Right lung (tissue), 10 donors: ENCODE measurements at places on chromosomes 16 and 17.

GRCh38 chr16:77459534-77460254, 24.9 kb upstream of the ADAMTS18 start:
- no peak for DNase-seq

DNA sequence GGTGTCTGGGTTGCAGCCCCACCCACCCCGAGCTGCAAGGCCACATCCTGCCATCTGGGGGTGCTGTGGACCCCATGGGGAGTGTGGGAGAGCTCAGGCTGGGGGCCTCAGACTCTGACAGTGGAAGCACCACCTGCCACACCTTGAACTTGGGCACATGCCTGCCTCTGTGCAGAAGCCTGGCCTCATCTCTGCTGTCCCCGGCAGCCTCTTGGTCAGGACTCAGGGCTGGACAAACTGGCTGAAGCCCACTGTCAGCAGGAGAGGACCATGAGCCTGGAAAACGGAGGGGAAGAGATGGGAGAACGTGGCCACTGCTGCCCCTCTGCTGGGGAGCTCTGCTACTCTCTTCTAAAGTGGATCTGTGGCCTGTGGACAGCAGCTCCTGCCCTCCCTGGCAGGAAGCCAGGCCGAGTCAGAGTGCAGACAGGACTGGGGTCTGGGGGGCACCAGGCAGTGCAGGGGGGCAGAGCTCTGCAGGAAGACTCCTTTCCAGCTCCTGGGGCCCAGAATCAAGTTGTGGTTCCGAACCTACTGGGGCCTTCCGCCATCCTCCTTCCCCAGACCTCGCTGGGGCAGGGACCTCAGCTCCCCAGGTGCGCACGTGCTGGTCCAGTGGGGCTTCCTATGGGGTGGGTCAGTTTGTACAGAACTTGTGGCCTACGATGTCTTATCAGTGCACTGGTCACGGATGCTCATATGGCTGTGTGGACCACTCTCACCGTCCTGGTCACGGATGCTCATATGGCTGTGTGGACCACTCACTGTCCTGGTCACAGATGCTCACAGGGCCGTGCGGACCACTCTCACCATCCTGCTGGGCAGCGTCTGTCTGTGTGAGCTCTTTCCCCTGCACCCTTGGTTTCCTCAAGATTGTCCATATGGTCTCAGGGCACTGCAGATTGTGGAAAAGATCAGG, 207.7 kb downstream of the LAT start:
- DNase-seq = no peak

DNA sequence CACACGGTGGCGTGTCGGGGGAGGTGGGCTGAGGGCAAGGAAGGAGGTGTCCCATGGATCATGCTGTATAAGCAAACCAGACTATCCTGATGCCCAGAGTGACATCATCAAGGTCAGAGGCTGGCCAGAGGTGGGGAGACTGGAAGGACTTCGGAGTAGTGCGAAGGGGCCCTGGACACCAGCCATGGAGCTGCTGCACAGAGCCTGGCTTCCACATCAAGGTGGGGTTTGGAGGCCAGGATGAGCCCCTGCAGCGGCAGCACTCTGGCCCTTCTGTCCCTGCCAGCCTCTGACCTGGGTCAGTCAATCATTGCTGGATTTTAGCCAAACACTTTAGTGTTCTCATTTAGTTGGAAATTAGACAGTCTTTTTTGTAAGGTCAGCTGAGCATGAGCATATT, 34.8 kb downstream of the MED13 start:
- no peak for DNase-seq

- no peak for DNase-seq
These were observed 22.8 kb downstream of the CRISPLD2 start for GRCh38 chr16:84842516-84843148.

GRCh38 chr17:69593716-69594115, 179.2 kb downstream of the MAP2K6 start:
- DNase-seq = no peak

DNA sequence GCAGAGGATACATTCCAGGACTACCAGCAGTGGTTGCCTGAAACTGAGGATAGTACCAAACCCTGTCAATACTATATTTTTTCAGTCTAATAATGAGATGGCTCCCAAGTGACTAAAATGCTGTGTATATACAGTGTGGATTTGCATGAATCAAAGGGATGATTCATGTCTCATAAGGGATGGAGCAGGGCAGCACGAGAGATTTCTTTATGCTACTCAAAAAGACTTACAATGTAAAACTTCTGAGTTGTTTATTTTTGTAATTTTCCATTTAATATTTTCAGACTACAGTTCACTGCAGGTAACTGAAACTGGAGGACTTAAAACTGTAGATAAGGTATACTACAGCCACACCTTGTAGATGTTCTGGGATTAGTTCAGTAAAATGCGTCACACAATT, 674.7 kb upstream of the SALL1 start:
- DNase-seq = no peak

GRCh38 chr16:88019821-88020515, 68.7 kb downstream of the BANP start:
- no peak for DNase-seq

- DNase-seq = peak; percentile 27
These were observed 23.3 kb downstream of the SLC38A7 start for GRCh38 chr16:58661199-58661830.

DNA sequence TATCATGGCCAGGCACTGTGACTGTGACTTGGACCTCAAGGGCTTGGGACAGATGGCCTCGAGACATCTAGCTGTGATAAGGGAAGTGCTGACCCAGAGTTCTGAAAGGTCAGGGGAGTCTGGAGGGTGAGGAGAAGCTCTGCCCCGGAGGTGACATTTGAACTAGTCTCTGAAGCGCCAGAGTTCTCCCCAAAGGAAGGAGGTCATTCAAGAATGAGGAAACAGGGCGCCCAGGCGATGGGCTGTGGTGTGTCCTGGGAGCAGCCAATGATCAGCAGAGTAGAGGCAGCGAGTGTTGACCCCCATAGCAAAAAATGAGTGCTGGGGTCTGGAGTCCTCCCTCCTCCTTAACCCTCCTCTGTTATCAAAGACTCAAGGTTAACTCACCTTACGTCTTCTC, 4.9 kb downstream of the STARD3 start:
- DNase-seq = no peak

- no peak for DNase-seq
These were observed 8.4 kb downstream of the TMEM95 start for GRCh38 chr17:7363311-7363710.

- DNase-seq = no peak
These were observed 136.1 kb downstream of the SPACA3 start for GRCh38 chr17:33127706-33128105.

GRCh38 chr16:31382485-31383161, 10.5 kb upstream of the ITGAD start:
- DNase-seq = peak; percentile 23

GRCh38 chr17:13157656-13158055, 139.8 kb upstream of the ELAC2 start:
- no peak for DNase-seq

DNA sequence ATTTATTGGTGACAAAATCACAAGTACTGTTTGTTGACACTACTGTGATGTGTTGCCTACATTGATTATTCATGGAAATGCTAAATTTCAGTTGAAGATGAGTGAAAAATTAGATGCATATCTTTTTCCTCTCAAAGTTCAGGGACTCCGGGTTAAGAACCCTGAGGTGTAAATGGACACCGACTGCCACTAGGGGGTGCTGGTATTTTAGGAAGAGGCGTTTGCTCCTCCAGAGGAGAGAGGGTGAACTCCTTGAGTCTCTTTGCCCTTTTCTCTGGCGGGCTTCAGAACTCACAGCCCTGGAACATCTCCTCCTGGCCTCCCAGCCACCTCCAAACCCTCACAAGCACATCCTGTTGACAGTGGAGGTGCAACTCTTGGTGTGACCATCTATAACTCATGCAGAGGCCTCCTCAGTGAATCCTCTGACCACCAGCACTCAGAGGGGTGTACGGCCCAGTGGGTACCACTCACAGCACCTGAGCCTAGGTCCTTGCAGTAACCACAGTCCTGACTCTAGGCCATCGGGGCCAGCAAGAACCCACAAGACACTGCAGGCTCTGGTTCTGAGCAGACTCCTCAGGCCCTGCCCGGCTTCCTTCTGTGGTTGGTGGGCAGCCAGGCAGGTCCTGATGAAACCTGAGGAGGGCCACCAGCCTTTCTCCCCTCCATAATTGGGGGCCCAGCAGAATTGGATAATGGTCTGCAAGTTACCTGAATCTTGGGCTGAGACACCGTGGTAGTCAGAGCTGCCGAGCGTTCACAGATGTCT, 26.2 kb upstream of the PIK3R5 start:
- DNase-seq = peak; percentile 23

GRCh38 chr17:72915625-72916081, 176.8 kb downstream of the SLC39A11 start:
- DNase-seq = no peak

DNA sequence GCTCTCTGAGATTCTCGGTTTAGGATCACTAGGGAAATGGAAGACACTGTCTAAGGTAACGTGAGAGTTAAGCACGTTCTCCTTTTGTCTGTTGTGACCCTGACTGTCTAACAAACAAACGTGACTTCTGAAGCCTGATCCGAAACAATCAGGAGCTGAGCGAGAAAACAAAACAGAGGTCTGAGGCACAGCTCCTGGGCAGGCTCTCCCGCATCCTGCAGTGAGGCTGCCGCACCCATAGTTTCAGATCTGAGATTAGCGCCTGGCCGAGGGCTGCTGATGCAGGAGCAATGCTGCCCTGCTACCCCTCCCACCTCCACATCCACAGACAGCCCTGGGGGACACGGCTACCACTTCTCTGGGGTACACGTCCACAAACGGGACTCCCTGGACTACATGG, 46.7 kb downstream of the RNF157 start:
- no peak for DNase-seq

GRCh38 chr17:80924807-80925610, 66.6 kb upstream of the CHMP6 start:
- no peak for DNase-seq

DNA sequence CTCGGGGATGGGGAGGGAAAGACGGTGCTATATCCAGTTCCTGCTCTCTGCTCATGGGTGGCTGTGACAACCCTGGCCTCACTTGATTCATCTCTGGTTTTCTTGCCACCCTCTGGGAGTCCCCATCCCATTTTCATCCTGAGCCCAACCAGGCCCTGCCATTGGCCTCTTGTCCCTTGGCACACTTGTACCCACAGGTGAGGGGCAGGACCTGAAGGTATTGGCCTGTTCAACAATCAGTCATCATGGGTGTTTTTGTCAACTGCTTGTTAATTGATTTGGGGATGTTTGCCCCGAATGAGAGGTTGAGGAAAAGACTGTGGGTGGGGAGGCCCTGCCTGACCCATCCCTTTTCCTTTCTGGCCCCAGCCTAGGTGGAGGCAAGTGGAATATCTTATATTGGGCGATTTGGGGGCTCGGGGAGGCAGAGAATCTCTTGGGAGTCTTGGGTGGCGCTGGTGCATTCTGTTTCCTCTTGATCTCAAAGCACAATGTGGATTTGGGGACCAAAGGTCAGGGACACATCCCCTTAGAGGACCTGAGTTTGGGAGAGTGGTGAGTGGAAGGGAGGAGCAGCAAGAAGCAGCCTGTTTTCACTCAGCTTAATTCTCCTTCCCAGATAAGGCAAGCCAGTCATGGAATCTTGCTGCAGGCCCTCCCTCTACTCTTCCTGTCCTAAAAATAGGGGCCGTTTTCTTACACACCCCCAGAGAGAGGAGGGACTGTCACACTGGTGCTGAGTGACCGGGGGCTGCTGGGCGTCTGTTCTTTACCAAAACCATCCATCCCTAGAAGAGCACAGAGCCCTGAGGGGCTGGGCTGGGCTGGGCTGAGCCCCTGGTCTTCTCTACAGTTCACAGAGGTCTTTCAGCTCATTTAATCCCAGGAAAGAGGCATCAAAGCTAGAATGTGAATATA, 4.8 kb upstream of the LASP1NB start:
- no peak for DNase-seq

GRCh38 chr17:71922439-71922838, 198.4 kb upstream of the SOX9 start:
- DNase-seq = no peak

DNA sequence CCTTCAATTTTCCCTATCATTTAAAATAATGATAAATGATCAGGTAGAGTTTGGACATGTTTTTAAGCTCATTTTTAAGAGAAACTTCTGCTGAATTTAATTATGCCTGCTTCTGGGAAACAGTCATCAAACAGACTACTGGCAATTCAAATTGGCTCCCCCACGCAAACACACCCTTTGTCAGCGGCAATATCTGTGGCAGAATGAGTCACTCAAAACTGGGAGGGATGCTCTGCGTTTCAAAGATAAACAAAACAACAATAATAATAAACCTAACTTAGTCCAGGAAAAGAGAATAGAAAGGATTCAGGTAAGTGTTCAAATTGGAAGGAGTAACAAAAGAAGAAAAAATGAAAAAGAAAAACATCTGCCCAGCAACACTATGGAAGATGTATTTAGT, 108.1 kb upstream of the ERCC4 start:
- no peak for DNase-seq

DNA sequence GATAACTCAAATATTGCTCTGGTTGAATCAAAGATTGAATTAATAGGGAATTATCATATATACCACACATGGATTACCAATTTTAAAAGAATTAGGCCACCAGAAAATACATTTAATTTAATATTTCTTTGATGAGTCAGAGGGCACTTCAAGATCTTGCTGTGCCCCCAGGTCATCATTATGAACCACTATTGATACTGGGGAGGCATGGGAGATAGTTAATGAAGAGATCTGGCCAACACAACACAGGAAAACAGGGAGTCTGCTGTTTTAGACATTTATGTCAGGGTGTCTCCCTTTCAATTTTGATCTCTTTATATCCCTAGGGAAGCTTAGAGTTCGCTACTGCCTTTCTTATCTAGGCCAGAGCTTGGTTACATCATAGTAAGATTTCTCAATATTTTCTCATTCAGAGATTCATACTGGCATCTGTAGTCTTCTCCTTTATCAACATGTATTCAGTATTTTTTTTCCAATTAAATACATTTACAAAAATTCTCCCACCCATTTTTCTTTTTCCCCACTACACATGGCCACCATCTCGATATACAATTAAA, 158.3 kb upstream of the ZFHX3 start:
- DNase-seq = no peak

DNA sequence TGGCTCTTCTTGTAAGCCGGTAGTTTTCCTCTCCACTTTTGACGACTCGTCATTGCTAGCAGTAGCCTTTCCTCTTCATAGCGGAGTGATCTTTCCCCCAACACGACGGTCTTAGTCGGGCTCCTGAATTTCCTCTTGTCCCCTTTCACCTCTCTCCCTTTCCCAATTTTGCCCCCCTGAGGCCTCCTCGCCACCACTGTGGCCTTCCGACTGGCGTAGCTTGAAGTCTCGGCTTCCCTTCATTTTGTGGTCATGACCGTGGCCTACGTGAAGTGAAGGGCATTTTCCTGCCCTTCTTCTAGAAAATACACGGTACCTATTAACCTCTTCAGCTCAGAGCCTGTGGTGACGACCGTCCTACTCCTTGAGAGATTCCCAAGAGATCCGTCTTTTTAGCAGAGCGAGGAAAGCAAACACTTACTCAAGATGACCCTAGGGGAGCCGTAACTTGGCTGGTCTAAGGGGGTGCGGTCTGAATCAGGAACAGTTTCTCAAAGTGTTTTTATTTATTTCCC, 787 bp downstream of the PRKAR1A start:
- peak; percentile 60 for DNase-seq

- DNase-seq = no peak
These were observed 63.4 kb downstream of the CRLF3 start for GRCh38 chr17:30761060-30761459.
